ENCODE measurements at places on chromosomes 7 and 10.
A peak's percentile ranks its signal among the peaks of the same experiment; 100 is the strongest.

DNA sequence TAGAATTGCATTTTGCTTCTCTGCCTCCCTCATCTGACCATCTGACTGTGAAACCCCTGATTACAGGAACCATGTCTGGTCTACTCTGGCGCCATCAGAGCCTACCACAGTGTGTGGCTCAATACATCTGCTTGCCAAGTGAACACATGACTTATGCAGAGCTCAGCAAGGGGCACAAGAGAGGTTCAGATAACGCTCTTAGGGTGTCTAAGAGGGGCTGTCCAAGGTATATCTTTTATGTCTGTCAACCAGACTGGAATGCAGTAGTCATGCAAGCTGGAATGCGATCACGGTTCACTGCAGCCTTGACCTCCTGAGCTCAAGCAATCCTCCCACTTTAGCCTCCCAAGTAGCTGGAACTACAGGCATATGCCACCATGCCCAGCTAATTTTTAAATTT is 10.3 kb upstream of the RRP12 start:
- DNase-seq, result no peak

DNA sequence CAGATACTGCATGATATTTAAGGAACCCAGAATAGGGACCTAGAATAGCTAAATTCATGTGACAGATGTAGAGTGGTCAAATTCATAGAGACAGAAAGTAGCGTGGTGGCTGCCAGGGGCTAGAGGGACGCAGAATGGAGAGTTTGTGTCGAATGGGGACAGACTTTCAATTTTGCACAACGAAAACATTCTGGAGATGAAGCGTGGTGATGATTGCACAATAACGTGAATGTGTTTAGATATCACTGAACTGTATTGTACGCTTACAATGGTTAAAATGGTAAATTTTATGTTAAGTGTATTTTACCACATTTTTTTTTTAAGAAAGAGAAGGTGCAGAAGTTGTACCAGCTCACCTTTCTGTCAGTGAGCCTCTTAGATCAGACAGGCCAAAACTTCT is 137.8 kb upstream of the TNS3 start:
- no peak for DNase-seq

DNA sequence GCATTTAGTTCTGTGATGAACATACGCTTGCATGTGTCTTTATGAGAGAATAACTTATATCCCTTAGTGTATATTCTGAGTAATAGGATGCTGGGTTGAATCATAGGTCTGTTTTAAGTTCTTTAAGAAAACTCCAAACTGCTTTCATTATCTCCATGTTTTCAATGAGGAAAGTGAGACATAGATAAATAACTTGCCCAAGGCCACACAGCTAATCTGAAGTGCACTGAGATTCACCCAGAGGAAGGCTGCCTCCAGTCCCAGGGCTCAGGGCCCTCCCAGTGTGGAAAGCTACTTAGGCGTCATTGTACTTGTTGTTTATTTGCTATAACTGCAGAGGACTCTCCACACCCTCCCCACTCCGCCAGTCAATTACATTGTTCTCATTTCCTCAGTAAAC is 126.7 kb downstream of the INHBA start:
- peak; percentile 21 for DNase-seq

- DNase-seq, result peak; percentile 48
Observed at GRCh38 chr10:59625721-59626522, 83.7 kb downstream of the SLC16A9 start.

DNA sequence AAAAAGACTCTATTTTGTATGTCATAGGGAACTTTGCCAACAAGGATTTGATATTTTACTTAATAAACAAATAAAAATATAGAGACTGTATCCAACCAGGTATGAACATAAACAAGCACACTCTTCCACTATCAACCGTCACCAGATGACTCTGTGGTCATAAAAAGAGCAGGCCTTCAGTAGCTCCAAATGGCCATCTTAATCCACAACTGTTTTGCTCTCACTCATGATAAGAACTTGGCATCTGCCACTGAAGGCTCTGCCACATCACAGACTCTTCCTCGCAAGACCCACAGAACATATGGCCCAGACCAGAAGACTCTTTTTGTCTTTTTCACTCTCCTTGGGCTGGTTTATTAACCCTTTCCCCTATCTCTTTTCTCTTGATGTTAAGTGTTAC is 98.7 kb upstream of the POM121L12 start:
- DNase-seq, result no peak

DNA sequence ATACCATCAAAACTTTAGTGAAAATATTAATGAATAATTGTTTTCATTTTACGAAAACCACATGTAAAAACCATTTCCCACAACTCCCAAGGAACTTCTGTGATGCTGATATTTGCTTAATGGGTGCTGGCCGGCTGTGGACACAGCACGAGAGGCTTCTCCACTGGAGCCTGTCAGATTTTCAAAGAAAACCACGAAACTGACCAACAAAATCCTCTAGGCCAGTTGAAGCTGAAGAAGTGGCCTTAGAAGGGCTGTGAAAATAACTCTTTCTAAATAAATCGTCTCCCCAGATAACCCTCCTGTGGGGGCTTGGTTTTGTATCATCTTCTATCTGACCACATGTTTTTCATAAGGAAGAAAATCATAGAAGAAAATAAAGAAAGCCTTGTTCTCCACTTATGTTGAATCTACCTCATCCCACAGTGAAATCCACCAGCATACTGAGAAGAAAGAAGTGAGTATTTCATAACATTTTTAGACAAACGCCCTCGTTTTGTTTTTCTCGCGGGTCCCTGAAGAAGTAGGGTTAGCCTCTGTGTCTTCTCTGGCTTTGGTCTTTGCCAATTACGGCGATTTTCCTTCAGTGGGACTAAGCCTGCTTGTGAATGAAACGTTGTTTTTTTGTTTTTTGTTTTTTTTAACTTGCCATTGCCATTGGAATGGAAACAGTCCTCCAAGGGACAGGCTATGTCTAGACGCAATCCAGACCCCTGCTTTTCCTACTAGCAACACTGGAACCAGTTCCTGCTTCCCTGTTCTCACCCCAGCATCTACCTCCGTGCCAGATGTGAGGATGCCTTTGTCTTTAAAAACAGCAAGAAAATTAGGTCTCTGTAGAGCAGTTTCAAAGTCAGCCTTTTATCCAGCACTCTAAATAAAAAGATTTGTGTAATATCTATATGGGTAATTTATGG is 123.9 kb downstream of the ADAM12 start:
- no peak for DNase-seq

GRCh38 chr7:129989466-129989865 is 36.7 kb upstream of the UBE2H start:
- DNase-seq, result no peak

DNA sequence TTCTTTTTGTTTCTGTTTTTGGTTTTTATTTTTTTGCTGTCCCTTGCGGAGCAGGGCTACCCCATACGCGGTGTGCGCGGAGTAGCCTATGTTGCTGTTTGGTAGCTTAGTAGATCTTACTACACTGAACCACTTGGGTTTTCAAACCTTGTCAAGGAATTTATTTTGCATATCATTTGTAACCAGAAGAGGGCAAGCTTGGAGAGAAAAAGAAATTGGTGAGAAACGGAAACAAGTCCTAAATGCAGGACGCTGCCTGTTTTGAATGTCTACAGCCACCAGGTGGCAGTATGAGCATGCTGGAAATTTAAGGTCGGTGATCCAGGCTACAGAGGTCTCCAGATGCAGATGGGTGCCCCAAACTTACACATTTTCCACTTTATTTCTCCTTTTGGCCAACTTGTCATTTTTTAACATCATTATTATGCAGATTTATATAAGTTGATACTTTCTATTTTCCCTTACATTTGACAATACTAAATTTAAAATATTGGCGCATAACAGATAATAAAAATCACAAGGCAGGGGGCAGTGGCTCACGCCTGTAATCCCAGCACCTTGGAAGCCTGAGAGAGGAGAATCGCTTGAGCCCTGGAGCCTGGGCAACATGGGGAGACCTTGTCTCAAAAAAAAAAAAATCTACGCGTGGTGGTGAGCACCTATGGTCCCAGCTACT is 15.3 kb upstream of the TRA2A start:
- peak; percentile 94 for DNase-seq

GRCh38 chr7:1523844-1524243 is 6.7 kb upstream of the MAFK start:
- no peak for DNase-seq

- peak; percentile 22 for DNase-seq
Observed at GRCh38 chr7:159115601-159116501, 28.8 kb downstream of the VIPR2 start.

DNA sequence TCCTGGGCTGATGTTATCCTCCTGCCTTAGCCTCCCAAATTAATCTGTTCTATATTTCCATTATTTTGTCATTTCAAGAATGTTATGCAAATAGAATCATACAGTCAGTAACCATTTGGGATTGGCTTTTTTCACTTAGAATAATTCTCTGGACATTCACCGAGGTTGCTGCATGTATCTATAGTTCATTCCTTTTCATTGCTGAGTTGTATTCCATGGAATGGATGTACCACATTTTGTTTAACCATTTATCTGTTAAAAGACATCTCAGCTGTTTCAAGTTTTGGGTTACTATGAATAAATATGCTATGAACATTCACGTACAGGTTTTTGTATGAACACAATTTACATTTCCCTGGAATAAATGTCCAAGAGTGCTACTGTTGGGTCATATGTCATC is 44.9 kb downstream of the ARHGAP21 start:
- no peak for DNase-seq

DNA sequence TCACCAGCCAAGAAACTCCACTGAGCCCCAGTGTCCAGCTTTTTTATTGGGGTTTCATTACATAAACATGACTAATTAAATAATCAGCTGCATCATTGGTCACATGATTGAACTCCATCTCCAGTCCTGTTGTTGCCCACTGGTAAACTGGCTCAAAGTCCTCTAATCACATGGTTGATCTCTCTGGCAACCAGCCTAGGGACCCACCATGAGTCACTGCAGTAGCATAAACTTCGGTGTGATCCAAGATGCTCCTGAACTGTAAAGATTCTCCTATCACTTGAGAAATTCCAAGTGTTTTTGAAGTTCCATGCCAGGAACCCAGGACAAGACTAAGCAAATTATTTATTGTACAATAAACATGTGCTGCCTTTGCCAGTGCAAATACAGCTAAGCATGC is 130.4 kb upstream of the AUTS2 start:
- no peak for DNase-seq

- DNase-seq, result no peak
Observed at GRCh38 chr10:67302701-67303100, 376.9 kb downstream of the LRRTM3 start.

- no peak for DNase-seq
Observed at GRCh38 chr10:119132521-119133345, 28.8 kb downstream of the DENND10 start.

GRCh38 chr7:124059375-124059774 is 26.5 kb upstream of the TMEM229A start:
- DNase-seq, result no peak

DNA sequence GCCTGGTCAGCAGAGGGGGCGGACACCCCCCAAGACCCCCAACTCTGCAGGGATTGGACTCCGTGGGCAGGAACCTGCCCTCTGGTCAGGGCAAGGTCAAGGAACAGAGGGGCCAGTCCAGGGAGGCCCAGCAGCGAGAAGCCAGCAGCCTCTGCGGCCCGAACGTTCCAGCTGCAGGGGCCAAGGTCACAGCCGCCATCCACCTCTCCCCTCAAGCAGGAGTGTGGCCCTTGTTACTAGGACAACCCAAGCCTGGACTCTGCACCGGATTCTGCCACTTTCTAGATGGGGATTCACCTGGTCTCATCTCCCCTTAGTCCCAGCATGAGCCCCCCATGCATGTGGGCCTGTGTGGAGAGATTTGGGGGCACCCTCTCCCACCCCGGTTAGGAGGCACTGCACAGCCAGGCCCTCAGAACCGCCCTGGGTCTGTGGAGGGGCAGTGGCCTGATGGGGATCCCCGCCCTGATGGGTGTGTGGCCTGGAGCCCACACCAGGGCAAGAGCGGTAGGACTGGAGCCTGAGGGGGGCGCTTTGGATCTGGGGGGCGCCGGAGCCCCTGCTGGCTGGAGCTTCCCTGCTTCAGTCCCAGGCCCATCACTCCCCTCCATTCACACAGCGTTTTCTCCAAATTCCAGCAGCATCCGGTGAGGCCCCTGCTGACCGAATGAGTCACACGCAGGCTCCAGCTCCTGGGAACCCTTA is 18.1 kb downstream of the ADGRA1 start:
- DNase-seq, result no peak

GRCh38 chr10:725302-725701 is 35.8 kb upstream of the DIP2C start:
- no peak for DNase-seq

- DNase-seq, result no peak
Observed at GRCh38 chr10:88944813-88945212, 7.8 kb downstream of the ACTA2 start.

GRCh38 chr7:55132890-55133551 is 114.2 kb downstream of the EGFR start:
- DNase-seq, result peak; percentile 80

- peak; percentile 77 for DNase-seq
Observed at GRCh38 chr10:18104223-18104872, 35.9 kb upstream of the CACNB2 start.

- no peak for DNase-seq
Observed at GRCh38 chr7:158137516-158138328, 449.9 kb downstream of the PTPRN2 start.

DNA sequence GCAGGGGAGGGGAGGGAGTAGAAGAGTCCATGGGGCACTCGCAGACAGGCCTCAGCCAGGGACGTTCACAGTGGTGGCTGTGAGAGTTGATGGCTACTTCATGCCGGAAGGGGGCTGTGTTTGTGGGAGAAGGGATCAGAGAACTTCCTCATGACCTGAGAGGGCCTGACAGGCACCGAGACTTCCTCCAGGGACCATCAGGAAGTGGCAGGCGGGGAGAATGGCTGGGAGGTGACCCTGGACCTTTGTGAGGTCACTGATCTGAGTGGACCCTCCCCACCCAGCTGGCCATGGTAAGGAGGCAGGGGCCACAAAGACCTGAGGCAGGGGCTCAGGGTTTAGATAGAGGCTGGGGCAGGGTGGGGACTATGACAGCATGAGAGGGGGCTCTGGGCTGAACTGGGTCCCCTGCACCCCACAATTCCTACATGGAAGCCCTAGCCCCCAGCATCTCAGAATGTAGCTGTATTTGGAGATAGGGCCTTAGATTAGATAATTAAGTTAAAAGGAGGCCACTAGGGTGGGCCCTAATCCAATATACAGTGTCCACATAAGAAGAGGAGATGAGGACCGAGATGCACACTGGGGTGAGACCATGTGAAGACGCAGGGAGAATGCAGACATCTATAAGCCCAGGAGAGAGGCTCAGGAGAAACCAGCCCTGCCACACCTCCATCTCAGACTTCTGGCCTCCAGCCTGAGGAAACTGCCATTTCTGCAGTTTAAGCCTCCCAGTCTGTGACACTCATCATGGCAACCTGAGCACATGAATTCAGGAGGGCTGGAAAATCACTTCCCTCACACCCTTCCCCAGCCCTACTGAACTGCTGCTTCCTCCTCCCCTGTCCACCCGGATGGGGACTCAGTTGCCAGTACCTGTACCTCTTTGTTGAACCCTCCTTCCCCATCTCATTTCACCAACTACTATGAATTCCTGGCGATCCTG is 273.9 kb upstream of the ZNF32 start:
- DNase-seq, result no peak

DNA sequence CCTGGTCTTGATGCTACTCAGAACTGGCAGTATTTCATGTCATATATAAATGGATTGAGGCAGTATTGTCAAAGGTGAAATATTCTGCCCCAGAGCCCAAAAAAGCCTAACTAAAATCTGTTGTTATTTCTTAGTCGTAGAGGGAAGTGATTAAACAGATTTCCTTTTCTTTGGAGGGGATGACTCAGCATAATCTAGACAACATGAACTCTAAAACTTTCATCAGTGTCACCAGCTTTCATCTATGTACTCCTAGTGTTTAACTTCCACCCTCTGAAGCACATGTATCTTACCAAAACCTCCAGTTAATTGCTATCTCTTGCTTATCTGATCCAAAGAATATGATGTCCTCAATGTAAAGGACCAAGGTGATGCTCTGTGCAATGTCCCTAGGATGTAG is 97.1 kb upstream of the ARID5B start:
- no peak for DNase-seq

All from adrenal gland (tissue), 19 donors.